ENCODE measurements at places on chromosomes 12 and 14.

GRCh38 chr14:31283578-31284252 lies 76.1 kb upstream of the HECTD1 start:
- DNase-seq = no peak

DNA sequence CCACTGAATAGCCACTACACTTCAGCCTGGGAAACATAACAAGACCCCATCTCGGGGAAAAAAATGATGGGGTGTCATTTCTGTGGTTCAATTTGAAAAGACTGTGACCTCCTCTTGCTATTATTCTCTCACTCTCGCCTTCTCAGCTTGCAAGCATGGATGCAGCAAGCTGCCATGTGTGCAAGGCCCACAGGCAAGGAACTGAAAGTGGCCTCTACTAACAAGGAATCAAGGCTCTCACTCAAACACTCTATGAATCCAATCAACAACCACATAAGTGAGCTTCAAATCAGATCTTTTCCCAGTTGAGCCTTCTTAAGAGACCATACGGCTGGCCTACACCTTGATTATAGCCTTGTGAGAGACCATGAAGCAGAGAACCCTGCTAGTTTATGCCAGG lies 17.9 kb upstream of the DHRS7 start:
- DNase-seq = no peak

GRCh38 chr12:101351682-101352081 lies 55.9 kb downstream of the ARL1 start:
- no peak for DNase-seq

DNA sequence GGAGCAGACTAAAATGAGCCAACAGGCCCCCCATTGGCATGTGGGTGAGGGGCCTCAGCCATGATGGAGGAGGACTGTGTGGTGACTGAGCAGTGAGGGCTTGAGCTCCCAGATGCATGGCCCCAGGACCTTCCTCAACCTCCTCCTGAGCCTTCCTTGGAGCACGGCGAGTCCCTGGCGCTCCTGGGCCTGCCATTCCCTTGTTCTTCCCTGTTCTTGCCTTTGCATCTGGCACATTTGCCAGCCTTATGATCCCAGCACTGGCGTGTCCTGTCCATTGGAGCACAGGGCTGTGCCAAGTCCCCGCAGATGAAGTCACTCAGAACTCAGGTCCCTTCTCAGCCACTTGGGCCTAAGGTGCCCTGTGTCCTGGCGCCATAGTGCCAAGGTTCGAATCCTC lies 40.3 kb upstream of the MEG3 start:
- no peak for DNase-seq

DNA sequence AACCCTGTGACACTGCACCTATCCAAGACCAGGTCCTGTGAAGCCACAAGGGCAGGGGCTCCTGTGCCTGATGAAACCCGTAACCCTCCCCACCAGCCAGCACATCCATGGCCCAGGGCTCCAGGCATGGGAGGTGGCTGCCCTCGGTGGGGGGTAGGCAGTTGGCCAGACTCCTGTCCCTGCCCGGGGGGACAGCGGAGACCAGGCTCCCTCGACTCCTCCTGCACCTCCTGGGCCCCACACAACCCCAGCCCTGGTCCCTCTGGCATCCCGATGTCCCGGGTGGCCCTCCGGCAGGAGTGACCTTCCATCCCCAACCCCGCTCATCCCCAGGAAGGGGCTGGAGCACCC lies 11.4 kb downstream of the AKT1 start:
- DNase-seq = no peak

GRCh38 chr14:101193845-101194372 lies 290.4 kb upstream of the RTL1 start:
- DNase-seq = no peak

DNA sequence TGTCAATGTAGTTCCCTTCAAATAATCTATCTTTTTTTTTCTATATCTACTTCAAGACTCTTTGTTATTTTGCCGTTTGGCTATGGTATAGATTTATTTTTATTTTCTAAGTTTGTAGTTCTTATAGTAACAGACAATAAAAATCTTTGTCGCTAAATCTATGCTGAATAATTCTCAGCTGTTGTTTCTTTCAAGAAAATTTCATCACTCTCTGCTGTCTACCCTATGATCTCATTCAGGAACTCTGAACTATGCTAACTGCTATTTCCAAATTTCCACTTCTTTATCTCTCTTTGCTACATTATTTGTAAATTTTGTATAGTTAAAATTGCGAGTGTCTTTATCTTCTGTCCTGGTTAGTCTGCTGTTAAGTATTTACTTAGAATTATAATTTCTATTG lies 353.6 kb downstream of the LRFN5 start:
- no peak for DNase-seq

GRCh38 chr14:20327005-20327869 lies 5.8 kb downstream of the CCNB1IP1 start:
- no peak for DNase-seq

- no peak for DNase-seq
These were observed 14.3 kb downstream of the EXOC3L4 start for GRCh38 chr14:103108749-103109207.

DNA sequence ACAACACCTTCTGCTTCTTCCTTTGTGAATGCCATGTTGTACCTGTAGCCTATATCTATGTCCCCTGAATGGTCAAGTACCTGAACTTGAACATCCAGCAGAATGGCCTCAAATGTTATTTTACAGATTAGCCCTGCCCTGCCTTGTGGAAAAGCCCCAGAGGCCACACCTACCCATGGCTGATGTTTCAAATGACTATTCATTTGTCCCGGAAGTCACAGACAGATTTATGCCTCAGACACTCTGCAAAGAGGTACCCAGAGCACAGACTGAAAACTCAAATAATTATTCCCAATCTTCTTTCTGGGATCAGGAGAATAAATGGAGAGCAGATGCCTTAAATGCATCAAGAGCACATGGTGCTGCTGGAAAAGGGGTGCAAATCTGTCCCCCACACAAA lies 13.0 kb upstream of the DPF3 start:
- DNase-seq = no peak

GRCh38 chr14:100765296-100765695 lies 38.6 kb downstream of the DLK1 start:
- DNase-seq = no peak

DNA sequence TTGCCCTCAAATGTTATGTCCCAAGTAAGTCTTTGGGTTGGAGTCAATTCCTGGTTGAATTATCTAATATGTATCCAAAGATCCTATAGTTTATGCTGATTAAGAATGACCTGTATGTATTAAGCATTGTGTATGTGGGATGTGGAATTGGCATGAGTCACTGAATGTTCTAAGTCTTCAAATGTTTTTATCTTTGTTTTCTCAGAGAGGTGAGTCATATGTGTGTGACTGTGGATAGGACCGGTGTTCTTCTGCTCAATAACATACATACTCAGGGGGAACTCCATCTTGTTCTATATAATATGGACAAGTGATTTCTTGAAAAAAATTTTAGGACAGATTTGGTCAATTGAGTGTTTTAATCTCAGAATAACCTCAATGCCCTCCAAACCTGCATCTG lies 57.9 kb downstream of the NAV3 start:
- no peak for DNase-seq

DNA sequence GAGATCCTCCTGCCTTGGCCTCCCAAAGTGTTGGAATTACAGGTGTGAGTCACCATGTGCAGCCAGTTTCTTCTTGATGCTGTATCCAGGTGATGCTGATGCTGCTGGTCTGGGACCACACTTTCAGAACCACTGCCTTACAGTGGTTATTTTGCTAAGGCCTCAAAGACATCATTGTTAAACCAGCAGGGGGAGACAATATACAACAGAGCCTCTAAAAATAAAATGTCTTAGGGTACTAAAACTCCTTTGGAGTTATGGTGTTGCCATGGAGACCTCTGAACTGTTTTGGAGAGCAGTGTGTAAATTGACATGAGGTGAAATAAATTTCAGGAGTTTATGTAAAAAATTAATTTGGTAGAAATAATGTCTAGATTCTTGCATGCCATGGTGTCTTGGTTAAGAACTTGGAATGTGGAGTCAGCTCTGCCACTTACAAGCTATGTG lies 1.1 kb upstream of the ARG2 start:
- no peak for DNase-seq

GRCh38 chr14:35215110-35215813 lies 76.9 kb upstream of the PSMA6 start:
- no peak for DNase-seq

GRCh38 chr14:38904959-38905358 lies 198.1 kb downstream of the SEC23A start:
- no peak for DNase-seq

- DNase-seq = no peak
These were observed 14.9 kb downstream of the LEMD3 start for GRCh38 chr12:65184176-65184857.

DNA sequence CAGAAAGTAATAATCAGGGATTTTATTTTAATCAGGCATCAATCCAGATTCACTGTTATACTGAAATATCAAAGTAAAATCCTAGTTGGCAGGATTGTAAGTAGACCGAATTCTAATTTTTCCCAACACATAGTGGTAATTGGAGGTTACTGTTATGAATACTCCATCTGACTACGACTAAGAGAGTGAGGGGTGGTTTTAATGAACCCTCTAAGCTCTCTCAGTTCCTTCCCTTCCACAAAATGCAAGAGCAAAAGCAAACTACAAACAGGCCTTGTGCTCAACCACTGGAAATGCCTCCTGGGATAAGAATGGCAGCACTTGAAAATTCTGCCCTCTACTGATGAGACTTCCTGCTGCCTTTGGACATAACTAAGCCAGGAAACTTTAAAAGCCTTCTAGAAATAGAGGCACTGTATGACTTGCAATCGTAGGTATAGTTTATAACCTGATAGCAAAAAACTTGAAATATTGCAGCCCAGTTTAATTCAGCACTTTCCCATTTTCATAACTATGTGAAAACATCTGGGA lies 184.8 kb downstream of the SLC16A7 start:
- no peak for DNase-seq

GRCh38 chr12:66117242-66117641 lies 13.3 kb downstream of the LLPH start:
- DNase-seq = no peak

- DNase-seq = no peak
These were observed 10.5 kb downstream of the NTF3 start for GRCh38 chr12:5442251-5443006.

- no peak for DNase-seq
These were observed 94.9 kb downstream of the NAV3 start for GRCh38 chr12:77925536-77926108.

- no peak for DNase-seq
These were observed 5.9 kb downstream of the MMP17 start for GRCh38 chr12:131833896-131834641.

- DNase-seq = no peak
These were observed 60.0 kb downstream of the PTPRB start for GRCh38 chr12:70577283-70577634.

DNA sequence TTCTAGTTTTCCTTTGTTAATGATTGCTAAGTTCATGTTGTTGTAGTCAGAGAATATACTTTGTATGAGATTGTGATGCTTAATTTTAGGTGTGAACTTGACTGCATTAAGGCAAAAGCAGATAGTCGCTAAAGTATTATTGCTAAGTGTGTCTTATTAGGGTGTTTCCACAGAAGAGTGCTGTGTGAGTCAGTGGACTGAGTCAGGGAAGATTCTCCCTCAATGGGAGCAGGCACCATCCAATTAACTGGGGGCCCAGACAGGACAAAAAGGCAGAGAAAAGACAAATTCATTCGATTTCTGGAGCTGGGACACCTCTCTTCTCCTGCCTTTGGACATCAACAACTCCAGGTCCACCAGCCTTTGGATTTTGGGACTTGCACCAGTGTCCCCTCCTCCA lies 48.5 kb downstream of the BAZ1A start:
- no peak for DNase-seq

- DNase-seq = no peak
These were observed 86.6 kb downstream of the PAPLN start for GRCh38 chr14:73323896-73324399.

DNA sequence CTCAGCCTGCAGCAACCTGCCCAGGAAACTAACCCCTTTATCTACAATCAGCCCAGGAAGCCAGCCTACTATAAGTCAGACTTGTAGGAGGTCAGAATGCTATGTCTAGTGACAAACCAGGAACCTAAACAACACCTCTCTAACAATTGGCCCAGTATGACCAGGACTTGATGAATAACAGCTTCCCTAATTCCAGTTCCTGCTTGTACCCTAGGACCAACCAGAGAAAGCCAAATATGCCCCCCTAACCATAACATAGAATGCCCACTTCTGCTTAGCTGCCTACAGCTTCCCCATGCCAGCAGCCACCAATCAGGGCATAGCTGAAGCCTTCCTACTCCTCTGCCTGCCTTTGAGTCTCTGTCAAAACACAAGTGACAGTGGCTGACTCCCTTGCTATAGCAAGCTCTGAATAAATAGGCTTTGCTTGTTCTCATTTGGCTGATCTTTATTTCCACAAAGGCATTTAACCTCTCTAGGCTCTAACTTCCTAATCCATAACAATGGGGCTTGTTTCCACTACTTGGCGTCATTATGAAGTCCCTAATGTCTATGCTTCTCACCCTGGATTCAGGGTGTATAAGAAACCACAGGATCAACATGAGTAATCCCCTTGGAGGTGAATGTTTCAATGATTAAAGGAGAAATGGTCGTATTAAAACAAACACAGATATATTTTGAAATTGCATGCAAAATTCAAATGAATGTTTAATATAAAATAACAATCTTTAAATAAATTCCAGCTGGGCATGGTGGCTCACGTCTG lies 220.2 kb downstream of the ANO6 start:
- no peak for DNase-seq

GRCh38 chr12:62346817-62347216 lies 86.6 kb downstream of the USP15 start:
- DNase-seq = no peak

All from activated T-helper 1 cell treated with anti-CD3 and anti-CD28 coated beads, Interleukin-2, amount 50 U/mL, for 16 hours (primary cell).